ENCODE measurements at places on chromosomes 4 and X.

DNA sequence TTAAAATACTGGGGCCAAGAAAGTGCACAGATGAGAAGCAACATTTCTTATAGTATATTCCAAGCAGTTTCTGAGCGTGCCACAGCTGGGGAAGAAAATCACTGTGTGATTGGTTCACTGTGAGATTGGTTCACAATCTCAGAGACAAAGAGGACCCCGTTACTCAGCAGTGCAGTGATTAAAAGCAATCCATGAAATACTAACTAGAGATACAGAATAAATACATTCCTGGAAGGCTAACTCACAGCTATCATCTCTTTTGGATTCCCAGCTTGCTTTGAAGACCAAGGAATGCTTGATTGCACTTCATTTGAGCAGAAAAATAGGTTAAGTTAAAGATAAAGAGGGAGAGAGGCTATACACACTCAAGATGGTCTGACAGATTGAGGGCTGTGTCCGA, 132.1 kb upstream of the RAPGEF2 start:
- no peak for DNase-seq

DNA sequence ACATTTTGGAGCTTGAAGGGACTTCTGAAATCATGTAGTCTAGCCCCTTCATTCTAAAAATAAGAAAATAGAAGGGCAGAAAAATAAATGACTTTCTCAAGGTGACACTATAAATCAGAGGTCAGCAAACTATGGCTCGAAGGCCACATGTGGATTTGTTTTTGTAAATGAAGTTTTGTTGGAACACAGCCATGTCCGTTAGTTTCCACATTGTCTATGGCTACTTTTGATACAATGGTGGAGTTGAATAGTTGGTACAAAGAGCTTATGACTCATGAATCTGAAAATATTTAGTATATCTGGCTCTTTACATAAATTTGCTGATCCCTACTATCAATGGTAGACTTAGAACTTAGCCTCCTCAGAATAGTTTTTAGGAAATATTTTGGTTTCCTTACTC, 302.4 kb upstream of the PRPS2 start:
- DNase-seq: no peak

DNA sequence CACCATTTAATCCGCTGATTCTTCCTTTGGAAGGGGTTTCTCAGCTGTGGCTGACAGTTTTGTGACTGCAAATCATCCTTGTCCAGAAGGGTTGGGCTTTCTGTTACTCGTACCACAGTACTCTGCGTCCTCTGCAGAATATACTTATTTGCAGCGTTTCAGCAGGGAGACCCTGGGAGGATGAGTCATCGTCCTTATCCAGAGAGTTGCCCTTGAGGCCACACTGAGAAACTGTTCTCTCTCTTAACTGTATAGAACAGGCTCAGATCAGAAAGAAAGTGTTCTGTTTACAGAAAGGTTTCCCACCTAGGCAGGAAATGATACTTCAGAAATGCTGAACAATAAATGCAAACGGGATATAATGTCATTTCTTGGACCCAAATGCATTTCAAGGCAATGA, 47.8 kb upstream of the DDX53 start:
- DNase-seq: no peak

DNA sequence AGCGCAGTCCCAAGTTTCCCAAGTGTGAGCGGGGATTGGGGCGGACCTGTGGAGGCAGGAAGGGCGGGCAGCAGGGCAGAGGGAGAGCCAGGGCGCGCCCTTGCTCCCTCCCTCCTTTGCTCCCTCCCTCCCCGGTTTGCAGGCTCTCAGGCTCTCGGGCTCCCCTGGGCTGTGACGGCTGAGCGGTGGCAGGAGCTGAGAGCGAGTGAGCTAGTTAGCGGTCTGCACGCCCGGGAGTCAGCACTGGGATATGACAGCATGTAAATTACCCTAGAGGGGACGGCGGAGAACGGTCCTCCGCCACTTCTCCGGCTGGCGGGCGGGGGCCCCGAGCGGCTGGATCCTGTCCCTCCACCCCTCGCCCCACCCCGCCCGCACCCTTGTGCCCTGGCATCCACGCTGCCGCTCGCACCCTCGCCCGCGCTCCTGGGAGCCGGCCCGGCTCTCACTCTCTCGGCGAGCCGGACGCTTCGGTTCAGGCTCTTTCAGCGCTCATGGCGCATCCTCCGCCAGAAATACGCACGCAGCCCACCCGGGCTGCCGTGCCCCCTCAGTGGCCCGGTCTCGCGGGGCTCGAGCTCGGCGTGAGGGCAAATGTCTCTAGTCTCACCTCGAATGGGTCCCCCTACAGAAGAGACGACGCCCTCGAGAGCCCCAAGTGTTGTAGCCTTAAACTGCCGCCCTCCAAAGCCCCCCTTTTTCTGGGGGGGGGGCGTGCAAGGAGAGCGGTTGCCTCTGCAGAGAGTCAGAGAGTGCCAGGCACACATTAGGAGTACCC, at the start of gene TSC22D3:
Gene TSC22D3, minus strand, starts transcription at position 54 of the 778 bp plus-strand sequence. CDS start 368 bp downstream, outside the sequence.
- DNase-seq: no peak

DNA sequence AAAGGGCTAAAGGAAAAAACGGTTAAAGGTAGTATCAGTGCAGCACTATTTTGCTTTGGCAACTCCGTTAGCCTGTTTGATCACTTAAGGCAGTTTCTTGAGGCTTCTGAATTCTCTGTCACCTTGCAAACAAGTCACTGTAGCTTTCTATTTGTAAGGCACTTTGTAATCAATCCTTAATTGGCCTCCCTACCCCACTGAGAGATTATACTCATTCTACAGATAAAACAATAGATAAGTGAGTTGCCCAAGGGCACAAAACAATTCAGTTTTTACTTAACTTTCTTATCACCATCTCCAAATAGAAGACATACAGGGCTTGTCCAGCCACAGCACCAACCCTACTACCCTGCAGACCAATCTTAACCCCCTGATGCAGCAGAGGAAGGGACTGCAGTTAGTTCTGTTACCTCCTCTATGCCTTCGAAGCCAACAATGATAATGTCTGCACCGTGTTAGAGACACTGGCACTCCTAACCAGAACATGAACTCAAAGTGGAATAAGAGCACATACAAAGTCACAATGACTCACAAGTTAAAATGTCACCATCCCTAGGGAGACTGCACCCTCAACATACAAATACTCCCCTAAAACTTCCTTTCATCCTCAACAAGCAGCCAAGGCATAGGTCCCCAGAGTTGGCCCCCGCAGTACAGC, 1.7 kb downstream of the TMEM185A start:
- DNase-seq: no peak

GRCh38 chrX:116667346-116668134, 204.8 kb upstream of the CT83 start:
- DNase-seq: no peak

- no peak for DNase-seq
These were observed 26.3 kb upstream of the ZMAT1 start for GRCh38 chrX:101958139-101958538.

DNA sequence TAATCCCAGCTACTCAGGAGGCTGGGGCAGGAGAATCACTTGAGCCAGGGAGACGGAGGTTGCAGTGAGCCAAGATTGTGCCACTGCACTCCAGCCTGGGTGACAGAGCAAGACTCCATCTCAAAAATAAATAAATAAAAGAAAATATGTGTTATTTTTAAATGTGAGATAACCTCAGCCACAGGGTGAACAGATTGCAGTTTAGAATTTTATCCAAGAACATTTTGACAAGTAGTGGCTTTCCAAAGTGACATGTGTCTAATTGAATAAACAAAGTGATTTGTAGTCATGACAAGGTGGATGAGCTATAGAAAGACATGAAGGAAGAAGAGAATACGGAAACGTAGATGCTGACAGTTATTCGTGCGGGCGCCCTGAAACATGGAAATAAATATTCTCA, 176.1 kb downstream of the DCTD start:
- DNase-seq: no peak

DNA sequence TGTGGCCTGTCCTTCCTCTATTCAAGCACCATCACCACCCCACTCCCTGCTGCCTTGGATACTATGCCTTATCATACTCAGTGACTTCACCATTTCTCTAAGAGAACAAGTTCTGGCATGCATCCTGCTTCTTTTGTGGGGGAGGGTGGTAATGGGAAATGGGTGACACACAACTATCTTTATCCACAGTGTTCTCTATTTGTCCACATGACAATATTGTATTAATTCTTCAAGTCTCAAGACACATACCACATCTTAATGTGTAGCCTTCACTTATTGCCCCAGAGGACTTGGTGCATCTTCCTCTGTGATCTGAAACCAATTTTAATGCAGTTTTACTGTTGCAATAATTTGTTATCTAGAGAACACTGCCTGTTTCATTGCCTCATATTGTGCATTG, 29.3 kb upstream of the UGT2B7 start:
- no peak for DNase-seq

- DNase-seq: no peak
These were observed 38.5 kb downstream of the TBC1D14 start for GRCh38 chr4:6948134-6948460.

DNA sequence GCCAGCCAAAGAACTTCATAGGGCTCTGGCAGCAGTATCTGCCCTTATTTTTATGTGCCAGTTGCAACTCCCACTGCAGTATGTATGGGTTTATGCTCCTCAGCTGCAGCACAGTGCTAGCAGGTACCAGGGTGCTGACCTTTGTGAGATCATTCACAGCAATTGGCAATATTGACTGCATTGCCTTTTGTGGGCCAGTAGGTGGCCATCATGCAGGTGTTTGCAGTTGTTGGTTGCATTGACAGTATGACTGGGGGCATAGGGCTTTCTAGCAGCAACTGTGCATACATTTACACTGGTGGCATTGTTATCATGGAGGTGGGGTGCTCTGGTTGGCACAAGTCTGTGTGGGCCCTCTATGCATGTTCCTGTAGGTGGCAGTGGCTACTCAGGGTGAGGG, 42.5 kb downstream of the FAAH2 start:
- DNase-seq: no peak

GRCh38 chrX:41984628-41985027, 61.3 kb upstream of the CASK start:
- DNase-seq: no peak

DNA sequence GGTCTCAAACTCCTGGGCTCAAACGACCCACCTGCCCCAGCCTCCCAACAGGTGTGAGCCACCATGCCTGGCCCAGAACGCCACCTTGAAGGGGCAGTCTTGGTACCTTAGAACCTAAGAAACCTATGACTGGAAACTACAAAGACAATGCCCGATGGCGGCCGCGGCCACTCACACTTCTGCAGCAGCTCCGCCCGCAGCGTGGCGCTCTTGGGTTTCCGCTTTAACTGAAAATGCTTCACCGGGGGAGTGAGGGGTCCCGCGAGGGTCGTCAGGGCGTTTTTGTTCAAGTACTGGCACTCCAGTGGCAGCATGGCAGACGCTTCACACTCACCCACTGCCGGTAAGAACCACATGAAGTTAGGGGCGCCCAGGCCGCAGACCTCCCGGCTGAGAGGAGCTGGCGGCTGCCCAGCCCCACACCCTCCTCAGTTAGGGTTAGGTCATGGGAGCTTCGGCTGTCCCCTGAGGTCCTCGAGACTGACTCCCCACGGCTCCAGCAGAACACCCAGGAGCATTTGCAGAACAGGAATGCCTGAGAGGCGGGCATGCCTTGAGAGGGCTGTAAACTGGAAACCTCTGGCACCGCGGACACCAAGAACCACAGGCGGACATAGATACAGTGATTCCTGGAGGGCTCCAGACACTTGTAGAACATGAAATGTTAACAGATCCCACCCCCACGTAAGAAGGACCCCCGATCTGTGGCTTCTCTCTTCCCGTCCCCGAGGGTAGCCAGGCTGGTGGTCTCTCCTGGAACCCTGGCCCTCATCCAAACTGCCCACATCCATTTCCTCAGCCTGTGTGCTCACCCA, 19.0 kb downstream of the NELFA start:
- no peak for DNase-seq

Measured in GM04504 (cell line).